ENCODE measurements at places on chromosomes 3 and 15.

DNA sequence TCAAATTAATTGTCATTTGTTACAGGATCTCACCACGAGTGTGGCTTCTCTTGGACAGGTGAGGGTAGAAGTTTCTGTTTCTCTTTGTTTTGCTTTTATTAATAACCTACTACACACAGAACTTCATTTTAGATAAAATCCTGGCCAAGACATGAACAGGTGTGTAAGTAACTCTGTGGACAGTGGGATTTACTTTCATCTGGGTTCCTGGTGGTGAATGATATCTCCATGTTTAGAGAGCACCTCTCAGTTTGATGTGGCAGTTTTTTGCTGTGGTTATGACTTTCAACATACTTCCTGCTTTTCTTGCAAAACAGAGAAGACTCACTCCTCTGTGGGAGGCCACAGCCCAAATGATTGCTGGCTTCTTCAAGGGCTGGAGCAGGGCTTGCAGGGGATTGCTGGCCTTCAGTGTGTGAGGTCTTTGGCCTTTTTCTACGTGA lies 71.1 kb upstream of the XCR1 start:
- no peak for DNase-seq

- DNase-seq: no peak
These were observed 1003.7 kb downstream of the MCTP2 start for GRCh38 chr15:95235033-95235432.

GRCh38 chr3:102394517-102394916 lies 40.3 kb upstream of the ZPLD1 start:
- DNase-seq: no peak

- DNase-seq: no peak
These were observed 821.6 kb downstream of the PDCD6IP start for GRCh38 chr3:34619990-34620389.

DNA sequence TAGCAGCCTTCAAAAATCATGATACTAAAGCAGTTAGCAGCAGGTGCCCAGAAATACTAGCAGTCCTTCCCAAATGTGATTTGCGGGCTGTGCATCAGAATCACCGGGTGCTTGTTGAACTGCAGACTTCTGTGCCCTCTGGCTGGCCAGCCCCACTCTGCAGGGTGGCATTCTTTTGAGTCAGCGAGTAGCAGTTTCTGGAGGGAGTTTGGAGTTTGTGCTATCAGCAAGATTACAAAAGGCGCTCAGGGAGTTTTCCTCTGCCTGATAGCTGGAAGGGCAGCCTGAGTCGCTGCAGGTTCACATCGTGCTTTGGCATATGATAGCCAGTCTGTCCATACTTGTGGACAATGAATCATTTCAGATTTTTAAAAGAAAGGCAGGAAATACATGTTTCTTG lies 57.6 kb downstream of the CLDN11 start:
- no peak for DNase-seq

DNA sequence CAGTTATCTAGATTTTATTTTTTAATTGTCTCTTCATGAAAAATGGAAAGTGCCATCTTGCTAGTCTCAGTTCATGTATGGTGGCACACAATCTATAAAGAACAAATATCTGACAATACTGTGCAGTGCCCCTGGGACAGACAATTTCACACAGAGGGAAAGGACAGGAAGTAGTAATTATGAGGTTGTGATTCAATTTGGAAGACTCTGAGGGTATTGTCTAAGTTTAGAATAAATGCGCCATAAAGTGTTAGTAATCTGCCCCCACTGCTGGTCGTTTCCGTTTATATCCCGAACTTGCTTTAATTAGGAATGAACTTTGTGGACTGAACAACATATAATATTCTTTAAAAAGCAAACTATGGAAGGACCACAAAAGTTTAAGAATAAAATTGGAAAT lies 196.4 kb upstream of the SLC24A5 start:
- no peak for DNase-seq

- DNase-seq: no peak
These were observed 10.0 kb downstream of the TMEM158 start for GRCh38 chr3:45216021-45216609.

DNA sequence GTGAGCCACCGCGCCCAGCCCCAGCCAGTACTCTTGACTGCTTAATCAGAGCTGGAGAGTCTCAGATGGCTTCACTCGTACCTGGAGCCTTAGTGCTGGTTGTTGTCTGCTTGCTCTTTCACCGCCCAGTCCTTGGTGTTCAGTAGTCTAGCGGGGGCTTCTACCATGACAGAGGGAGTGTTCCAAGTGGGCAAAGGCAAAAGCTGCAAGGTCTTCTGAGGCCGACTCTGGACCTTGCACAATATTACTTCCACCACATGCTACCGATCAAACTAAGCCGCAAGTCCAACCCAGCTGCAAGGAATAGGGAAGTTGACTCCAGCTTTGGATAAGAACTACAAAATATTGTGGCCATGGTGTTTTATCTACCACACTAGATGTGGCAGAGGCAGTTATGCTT lies 6.6 kb downstream of the PARL start:
- DNase-seq: no peak

- no peak for DNase-seq
These were observed 20.7 kb downstream of the TRANK1 start for GRCh38 chr3:36923981-36924743.

DNA sequence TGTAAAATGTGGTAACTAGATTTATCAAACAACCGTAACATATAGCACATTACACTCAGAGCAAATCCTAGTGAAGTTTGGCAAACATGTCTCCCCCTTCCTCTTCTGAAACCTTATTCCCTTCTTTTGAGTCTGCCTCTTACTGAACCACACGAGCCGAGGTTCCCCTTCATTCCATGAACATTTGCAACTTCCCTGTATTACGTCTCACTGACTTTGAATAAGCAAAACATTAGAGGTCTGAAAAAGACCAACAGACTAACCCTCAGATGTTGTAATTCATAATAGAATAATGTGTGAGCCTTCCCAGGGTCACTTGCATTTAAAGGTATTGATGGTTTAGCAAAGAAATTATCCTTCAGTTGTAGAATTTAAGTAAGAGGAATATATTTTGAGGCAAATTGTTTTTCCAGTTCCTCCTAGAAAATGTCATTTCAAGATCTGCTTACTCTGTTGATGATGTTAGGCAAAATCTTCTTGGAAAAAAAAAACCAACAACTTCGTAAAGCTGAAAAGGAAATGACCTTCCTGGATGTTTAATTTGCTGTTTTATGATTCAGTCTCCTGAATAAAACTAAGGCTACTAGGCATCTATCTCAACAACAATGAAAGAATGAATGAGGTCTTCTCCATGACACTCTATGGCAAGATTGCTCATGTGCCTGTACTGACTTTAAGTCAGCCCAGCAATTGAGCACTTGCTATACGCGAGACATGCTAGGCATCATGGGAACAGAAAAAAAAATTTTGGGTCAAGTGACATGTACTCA lies 296.9 kb upstream of the NECTIN3 start:
- DNase-seq: no peak

- no peak for DNase-seq
These were observed 1.7 kb downstream of the B3GNT5 start for GRCh38 chr3:183254487-183255347.

GRCh38 chr15:100787567-100788417 lies 91.8 kb upstream of the ALDH1A3 start:
- DNase-seq: no peak

GRCh38 chr3:43017593-43018195 lies 38.6 kb downstream of the GASK1A start:
- DNase-seq: no peak

DNA sequence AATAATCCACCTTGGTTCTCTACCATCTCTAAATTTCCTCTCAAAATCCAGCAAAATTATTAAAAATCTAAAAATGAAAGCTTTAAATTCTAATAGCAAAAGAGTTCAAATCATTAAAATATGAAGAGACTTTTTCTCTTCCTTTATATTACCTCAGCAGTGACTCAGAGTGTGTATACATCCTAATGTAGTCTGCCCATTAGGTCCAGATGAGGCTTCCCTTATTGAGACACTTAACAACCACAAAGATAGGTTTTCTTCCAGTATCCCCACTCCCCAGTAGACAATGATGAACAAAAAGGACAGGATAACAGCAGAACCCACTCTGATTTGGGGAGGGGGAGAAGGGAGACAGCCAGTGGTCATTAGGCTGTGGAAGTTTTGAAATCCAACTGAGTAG lies 61.5 kb upstream of the DCBLD2 start:
- no peak for DNase-seq

DNA sequence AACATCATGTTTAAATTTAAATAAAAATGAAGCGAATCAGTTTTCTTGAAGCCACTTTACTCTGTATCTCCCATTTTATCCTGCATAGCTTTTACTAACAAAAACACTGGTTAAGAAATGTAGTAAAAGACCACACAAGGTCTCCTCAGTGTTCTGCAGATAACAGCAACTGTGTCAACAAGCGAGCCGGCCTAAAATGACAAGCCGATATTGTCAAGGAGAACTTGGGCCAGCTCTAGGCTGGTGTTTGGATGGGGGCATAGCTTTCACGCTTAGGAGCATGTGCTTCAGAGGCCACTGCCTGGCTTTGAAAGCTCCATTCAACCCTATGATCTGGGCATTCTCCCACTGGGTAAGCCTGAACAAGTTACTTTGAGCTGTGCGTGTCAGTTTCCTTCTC lies 38.1 kb downstream of the MFSD1 start:
- DNase-seq: no peak

- no peak for DNase-seq
These were observed 5.4 kb upstream of the TRIM59 start for GRCh38 chr3:160454995-160455394.

GRCh38 chr3:3516996-3517395 lies 282.2 kb upstream of the LRRN1 start:
- DNase-seq: no peak

Data from central memory CD8-positive, alpha-beta T cell (primary cell).